ENCODE measurements at places on chromosomes 4 and X. TPM values are rescaled to one million over a fixed set of nuclear protein-coding genes. Genes with fewer than 3 reads are reported as not detected.

Gene IL21
- total RNA-seq = not detected

Gene PCDH10
- 0.23 TPM for total RNA-seq

Gene TENM3
- 5.4 TPM for total RNA-seq

Gene NAAA
- 48.6 TPM for total RNA-seq

Gene PDLIM5
- 57.8 TPM for total RNA-seq

Gene RAB9B
- 1.5 TPM for total RNA-seq

Gene XPNPEP2
- not detected for total RNA-seq

Gene CLCN3
- 13.2 TPM for total RNA-seq

Gene MTTP
- total RNA-seq = 0.33 TPM

Gene HTR2C
- 0.07 TPM for total RNA-seq

Gene TACR3
- total RNA-seq = not detected

Gene FGF5
- 2.6 TPM for total RNA-seq

Gene ABCG2
- not detected for total RNA-seq

Gene BEND4
- total RNA-seq = not detected

Gene FAT4
- 0.95 TPM for total RNA-seq

- H3K27me3 ChIP-seq = peaks cover 19% of the 10 kb centered on the region
- no peak overlapping the region for H3K27ac ChIP-seq
- H3K36me3 ChIP-seq = no peaks in the 10 kb centered on the region
- H3K4me1 ChIP-seq = no peaks in the 10 kb centered on the region
- no peak for DNase-seq
Observed at GRCh38 chr4:57265831-57266582, 155.8 kb upstream of the IGFBP7 start.

DNA sequence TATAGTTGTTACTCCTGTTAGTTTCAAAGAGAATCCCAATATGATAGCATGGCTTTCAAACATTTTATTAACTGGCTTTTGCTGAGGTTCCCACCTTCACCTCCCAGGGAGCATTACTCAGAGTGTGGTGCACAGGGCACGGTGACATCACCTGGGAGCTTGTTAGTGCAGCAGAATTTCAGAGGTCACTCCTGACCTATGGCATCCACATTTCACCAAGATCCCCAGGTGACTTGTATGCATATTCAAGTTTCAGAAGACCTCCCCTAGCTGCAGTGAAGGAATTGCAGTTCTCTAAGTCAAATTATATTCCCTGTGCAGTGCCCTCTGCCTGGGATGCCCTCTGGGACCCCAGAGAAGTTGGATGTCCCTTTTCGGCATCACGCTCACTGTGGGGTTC, 29.7 kb upstream of the LNX1 start:
- DNase-seq = peak; percentile 45
- H3K36me3 ChIP-seq = no peaks in the 10 kb centered on the region
- H3K4me1 ChIP-seq = no peaks in the 10 kb centered on the region
- no peak overlapping the region for H3K4me3 ChIP-seq

- no peak overlapping the region for H3K4me3 ChIP-seq
- DNase-seq = peak; percentile 59
- no peak overlapping the region for H3K27ac ChIP-seq
- H3K36me3 ChIP-seq = no peaks in the 10 kb centered on the region
- no peaks in the 10 kb centered on the region for H3K27me3 ChIP-seq
Observed at GRCh38 chr4:114694770-114695169, 96.2 kb downstream of the UGT8 start.

DNA sequence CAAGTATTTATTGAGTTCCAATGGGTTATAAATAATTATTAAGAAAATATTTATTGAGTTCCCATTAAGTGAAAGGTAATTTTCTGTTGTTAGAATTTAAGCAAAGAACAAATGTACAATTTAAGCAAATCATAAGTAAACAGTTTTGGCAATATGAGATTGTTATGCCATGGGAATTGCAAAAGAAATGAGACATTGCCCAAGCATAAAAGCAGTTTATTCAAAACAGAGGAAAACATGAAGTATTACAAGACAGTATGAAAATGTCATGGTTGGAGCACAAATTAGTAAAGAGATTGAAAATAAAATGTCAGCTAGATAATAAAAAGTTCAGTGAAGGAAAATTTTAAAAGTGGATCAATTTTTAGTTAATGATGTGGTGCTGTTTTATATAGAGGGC, 706.1 kb upstream of the EPHA5 start:
- H3K27ac ChIP-seq = no peak overlapping the region
- no peaks in the 10 kb centered on the region for H3K27me3 ChIP-seq
- no peaks in the 10 kb centered on the region for H3K4me1 ChIP-seq
- no peak overlapping the region for H3K4me3 ChIP-seq
- DNase-seq = no peak

GRCh38 chrX:96683997-96684338, 674 bp upstream of the DIAPH2 start:
- H3K4me1 ChIP-seq = peaks cover 13% of the 10 kb centered on the region
- no peaks in the 10 kb centered on the region for H3K36me3 ChIP-seq
- no peaks in the 10 kb centered on the region for H3K27me3 ChIP-seq
- H3K27ac ChIP-seq = peak overlapping the region; percentile 86
- peak overlapping the region; percentile 95 for H3K4me3 ChIP-seq

DNA sequence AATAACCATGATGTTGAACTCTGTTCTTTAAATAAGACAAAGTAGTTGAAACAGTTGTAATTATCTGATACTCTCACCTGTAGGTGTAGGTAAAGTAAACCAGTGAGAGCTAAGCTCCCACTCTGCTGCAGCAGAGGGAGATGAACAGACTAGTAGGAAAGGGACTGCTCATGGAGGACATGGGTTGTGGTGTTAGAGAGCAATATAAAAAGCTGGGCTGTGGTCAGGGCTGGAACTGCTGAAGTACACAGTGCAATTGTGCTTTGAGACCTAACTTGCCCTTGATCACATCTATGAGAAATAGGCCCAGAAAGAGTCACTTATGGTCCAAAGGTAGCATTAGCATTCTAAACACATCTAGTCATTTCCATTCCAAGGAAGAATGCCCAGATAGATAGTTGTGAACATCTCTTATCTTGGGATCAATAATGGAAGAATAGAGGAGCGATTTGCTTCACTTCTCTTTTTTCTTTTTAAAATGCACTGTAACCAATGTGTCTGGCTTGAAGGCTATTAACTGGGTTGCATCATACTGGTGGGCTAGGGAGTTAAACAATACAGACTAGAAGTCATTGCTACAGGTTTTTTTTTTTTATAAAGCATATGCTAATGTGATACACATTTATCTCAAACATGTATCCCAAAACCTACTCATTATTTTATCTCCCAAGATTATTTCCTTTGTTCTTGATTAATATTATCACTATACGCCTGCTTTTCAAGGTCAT, 251.3 kb upstream of the CENPE start:
- H3K4me3 ChIP-seq = no peak overlapping the region
- H3K27me3 ChIP-seq = no peaks in the 10 kb centered on the region
- H3K4me1 ChIP-seq = peaks cover 14% of the 10 kb centered on the region
- no peak overlapping the region for H3K27ac ChIP-seq
- no peaks in the 10 kb centered on the region for H3K36me3 ChIP-seq

DNA sequence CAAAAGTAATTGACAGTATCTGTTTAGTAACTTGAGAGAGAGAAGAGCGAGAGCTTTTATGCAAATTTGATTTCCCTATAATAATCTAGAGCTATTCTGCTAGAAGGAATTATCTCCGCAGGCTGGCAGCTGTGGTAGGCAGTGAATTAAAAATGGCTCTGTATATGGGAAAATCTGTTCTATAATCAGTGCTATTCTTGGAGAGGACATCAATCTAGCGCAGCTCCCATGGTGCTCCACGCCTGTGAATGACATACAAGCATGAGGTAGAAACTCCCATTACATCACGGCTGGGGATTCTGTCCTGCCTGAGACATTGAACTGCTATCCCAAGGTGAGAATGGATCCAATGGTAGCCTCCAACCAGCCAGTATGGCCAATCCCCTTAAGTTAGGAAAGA, 179.0 kb downstream of the DHX15 start:
- no peak for DNase-seq
- no peaks in the 10 kb centered on the region for H3K36me3 ChIP-seq
- no peak overlapping the region for H3K27ac ChIP-seq

DNA sequence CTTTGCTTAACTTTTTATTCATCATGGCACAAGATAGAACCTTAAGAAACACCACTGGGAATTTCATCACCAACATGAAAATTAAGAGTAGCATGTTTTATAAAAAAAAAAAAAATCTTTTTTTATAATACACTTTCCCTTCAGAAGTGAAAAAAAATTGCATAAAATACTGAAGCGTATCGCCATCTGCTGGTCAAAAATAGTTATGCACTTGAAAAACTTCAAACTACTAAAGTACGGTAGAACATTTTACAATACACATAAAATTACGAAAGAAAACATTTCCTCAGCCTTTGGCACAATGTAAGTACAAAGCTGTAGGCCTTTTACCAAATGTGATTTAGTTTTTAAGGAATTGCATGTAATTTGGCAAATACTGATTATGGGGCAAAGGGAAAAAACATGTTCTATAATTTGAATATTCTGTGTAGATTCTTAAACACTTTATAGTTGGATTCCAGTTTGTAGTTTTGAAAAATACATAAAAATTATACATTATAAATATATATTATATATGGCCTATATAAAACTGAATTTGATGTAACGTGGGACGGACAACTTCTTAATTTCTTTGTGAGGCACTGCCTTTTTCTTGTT, 26.5 kb downstream of the HCCS start:
- no peaks in the 10 kb centered on the region for H3K4me1 ChIP-seq
- no peaks in the 10 kb centered on the region for H3K27me3 ChIP-seq
- peak; percentile 73 for DNase-seq
- no peak overlapping the region for H3K27ac ChIP-seq

DNA sequence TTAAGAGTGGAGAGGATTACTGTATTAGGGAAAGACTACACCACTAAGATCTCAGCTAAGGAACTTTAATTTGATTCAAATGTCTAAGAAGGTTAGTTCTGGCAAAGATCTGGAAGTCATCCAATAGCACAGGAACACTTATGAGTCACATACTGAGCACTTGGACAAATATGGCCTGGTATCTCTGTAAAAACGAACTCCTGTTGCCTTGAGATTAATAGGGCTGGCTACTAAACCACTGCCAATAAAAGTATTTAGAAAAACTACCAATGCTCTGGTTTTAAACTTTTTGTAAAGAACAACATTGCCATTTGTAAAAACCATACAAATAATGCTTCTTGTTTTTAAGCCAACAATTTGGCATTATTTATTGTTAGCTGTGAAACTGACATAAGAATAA, 70.5 kb downstream of the SEC24D start:
- H3K27ac ChIP-seq = 0 out of 2 replicates have a peak overlapping the region, but pooled peaks have one; percentile 5
- no peak overlapping the region for H3K4me3 ChIP-seq
- H3K27me3 ChIP-seq = no peaks in the 10 kb centered on the region
- peak; percentile 82 for DNase-seq
- peaks cover 28% of the 10 kb centered on the region for H3K36me3 ChIP-seq
- peaks cover 16% of the 10 kb centered on the region for H3K4me1 ChIP-seq

- no peak for DNase-seq
- no peak overlapping the region for H3K4me3 ChIP-seq
- H3K4me1 ChIP-seq = peaks cover 7% of the 10 kb centered on the region
- H3K36me3 ChIP-seq = no peaks in the 10 kb centered on the region
Observed at GRCh38 chr4:163815776-163816175, 321.3 kb downstream of the TMA16 start.

GRCh38 chr4:37124800-37125199, 119.7 kb upstream of the NWD2 start:
- H3K27ac ChIP-seq = no peak overlapping the region
- no peak for DNase-seq
- no peaks in the 10 kb centered on the region for H3K4me1 ChIP-seq
- no peaks in the 10 kb centered on the region for H3K36me3 ChIP-seq
- no peaks in the 10 kb centered on the region for H3K27me3 ChIP-seq

DNA sequence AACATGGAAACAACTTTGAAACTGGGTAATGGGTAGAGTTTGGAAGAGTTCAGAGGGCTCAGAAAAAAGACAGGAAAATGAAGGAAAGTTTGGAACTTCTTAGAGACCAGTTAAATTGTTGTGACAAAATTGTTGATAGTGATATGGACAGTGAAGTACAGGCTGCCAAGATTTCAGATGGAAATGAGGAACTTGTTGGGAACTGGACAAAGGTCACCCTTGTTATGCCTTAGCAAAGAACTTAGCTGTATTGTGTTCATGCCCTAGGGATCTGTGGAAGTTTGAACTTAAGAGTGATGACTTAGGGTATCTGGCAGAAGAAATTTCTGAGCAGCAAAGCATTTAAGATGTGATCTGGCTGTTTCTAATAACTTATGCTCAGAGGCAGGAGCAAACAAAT, 5.1 kb upstream of the ARL13A start:
- no peak overlapping the region for H3K4me3 ChIP-seq
- H3K36me3 ChIP-seq = no peaks in the 10 kb centered on the region
- no peak for DNase-seq
- no peaks in the 10 kb centered on the region for H3K27me3 ChIP-seq
- H3K27ac ChIP-seq = no peak overlapping the region
- H3K4me1 ChIP-seq = no peaks in the 10 kb centered on the region

GRCh38 chr4:123787512-123788080, 391.0 kb downstream of the SPRY1 start:
- no peaks in the 10 kb centered on the region for H3K27me3 ChIP-seq
- H3K4me3 ChIP-seq = no peak overlapping the region
- H3K36me3 ChIP-seq = no peaks in the 10 kb centered on the region
- H3K27ac ChIP-seq = no peak overlapping the region

GRCh38 chrX:47973235-47973634, 30.6 kb downstream of the ZNF182 start:
- H3K36me3 ChIP-seq = peaks cover 34% of the 10 kb centered on the region
- H3K4me1 ChIP-seq = no peaks in the 10 kb centered on the region
- no peak overlapping the region for H3K4me3 ChIP-seq
- no peaks in the 10 kb centered on the region for H3K27me3 ChIP-seq
- no peak for DNase-seq
- no peak overlapping the region for H3K27ac ChIP-seq

- no peaks in the 10 kb centered on the region for H3K36me3 ChIP-seq
- peaks cover 16% of the 10 kb centered on the region for H3K4me1 ChIP-seq
- no peaks in the 10 kb centered on the region for H3K27me3 ChIP-seq
- H3K4me3 ChIP-seq = no peak overlapping the region
Observed at GRCh38 chr4:88275949-88276515, 8.3 kb downstream of the PPM1K start.

DNA sequence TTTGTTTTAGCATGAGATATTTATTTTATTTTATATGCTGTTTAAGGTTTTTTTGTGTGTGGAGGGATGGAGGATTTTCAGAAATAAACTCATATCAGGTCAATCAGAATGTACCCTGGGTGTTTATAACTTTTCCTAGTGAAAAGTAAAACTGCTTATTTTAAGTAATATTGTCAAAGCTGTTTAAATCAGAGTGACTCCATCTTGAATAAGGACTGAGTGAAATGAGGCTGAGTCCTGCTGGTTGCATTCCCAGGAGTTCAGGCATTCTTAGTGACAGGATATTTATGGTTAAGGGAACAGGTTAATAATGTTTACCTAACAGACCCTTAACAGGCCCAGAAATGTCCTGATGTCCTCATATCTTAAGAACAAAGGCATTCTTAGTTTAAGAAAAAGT, 1160.9 kb upstream of the PCDH7 start:
- H3K27ac ChIP-seq = peak overlapping the region; percentile 38
- H3K27me3 ChIP-seq = no peaks in the 10 kb centered on the region
- H3K4me1 ChIP-seq = peaks cover 8% of the 10 kb centered on the region
- no peak for DNase-seq

- H3K4me1 ChIP-seq = peaks cover 11% of the 10 kb centered on the region
- no peaks in the 10 kb centered on the region for H3K36me3 ChIP-seq
- no peaks in the 10 kb centered on the region for H3K27me3 ChIP-seq
- no peak overlapping the region for H3K4me3 ChIP-seq
- no peak overlapping the region for H3K27ac ChIP-seq
- DNase-seq = no peak
Observed at GRCh38 chr4:140640150-140640748, 71.5 kb upstream of the UCP1 start.
